ENCODE measurements at places on chromosomes 12 and 14.

DNA sequence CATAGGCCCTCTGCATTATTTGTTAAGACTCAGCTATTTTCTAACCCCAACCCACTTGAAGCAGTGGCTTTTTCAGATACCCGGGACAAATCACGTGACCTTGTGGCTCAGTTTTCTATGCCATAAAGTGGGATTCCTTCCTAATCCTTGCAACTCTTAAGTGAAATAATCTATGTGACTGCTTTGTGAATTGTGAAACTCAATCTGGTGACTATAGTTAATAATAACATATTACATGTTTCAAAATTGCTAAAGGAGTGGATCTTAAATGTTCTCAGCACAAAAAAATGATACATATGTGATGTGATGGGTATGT lies 17.3 kb downstream of the EML1 start:
- DNase-seq: no peak

DNA sequence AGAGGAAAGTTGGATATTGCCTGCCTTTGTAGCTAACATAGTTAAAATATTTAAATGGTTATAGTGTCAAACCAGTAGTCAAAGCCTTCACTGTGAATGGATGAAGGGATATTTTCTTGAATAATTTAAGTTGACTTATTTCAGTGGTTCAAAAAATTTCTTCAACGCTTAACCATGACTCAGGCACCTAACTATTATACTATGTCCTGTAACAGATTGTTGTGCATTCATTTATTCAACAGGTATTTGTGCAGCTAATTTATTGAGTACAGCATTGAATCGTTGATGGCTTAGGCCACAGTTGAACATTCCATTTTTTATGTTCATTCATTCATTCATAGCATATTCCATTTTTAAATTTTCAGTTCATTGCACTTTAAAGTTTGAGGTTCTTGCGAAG lies 9.2 kb downstream of the HIF1A start:
- DNase-seq: no peak

GRCh38 chr12:67073336-67073735 lies 195.8 kb upstream of the CAND1 start:
- DNase-seq: no peak

GRCh38 chr12:120798696-120799095 lies 73.1 kb downstream of the ACADS start:
- no peak for DNase-seq

DNA sequence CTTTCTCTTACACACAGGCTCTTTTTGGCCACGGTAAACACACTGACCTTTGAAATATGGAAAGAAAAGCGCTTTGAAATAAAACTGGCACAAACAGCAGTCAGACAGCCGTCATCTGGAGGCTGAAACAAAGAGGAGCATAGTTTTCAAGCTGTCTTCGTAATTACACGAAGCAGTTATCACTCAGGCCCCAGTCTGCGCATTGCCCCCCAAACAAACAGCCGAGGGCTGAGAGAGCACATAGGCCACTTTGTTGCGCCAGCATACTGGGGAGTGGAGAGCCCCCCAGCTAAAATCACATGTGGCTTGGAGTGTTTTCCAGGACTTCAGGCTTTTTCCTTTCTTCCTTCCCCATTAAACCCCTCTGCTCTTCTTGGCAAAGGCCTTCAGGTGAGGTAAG lies 142.9 kb upstream of the BTG1 start:
- DNase-seq: no peak

DNA sequence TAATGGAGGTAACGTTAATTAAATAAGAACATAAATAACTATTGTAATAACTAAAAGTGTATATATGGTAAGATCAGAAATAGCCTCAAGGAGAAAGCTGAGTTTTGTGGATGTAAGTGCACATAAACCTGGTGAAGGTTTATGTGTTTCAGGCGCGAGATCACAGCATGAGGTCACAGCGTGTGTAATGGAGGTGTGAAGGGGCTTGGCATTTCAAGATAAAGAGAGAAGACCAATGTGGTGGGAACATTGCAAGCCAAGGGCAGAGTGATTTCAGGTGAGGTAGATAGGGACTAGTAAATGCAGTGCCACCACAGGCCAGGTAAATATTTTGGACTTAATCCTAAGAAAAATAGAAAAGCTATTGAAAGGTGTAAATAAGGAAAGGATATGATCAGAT lies 21.7 kb upstream of the KICS2 start:
- DNase-seq: no peak

DNA sequence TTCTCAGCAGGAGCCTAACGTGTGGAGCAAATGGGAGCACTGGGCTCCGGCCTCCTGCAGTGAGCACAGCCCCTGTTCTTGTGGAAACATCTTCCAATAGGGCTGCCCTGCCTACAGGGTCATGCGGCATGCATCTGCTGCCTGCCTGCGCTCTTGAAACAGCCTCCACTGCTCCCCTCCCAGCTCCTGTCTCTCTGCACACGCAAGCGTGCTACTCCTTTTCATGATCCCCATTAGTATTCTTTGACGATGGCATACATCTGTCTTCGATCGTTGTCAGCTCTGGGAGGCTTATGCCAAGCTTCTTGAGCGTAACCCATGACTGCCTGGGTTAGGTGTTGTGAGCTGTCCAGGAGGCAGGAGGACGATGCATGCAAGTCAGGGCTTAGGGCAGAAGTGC lies 23.1 kb downstream of the NTF3 start:
- no peak for DNase-seq

- DNase-seq: no peak
Measured at GRCh38 chr14:89415159-89415558, 1.9 kb downstream of the FOXN3 start.

DNA sequence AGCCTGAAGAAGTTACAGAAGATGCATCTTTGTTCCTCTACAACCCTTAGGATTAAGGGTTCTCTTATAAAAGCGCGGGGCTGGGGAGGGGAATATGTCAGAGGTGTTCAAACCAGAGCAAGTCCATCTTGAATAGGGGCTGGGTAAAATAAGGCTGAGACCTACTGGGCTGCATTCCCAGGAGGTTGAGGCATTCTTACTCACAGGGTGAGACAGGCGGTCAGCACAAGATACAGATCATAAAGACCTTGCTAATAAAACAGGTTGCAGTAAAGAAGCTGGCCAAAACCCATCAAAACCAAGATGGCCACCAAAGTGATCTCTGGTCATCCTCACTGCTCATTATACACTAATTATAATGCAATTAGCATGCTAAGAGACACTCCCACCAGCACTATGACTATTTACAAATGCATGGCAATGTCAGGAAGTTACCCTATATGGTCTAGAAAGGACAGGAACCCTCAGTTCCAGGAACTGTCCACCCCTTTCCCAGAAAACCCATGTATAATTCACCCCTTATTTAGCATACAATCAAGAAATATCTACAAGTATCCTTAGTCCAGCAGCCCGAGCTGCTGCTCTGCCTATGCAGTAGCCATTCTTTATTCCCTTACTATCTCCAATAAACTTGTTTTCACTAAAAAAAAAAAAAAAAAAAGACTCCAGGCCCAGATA lies 108.1 kb upstream of the FOXN3 start:
- no peak for DNase-seq

DNA sequence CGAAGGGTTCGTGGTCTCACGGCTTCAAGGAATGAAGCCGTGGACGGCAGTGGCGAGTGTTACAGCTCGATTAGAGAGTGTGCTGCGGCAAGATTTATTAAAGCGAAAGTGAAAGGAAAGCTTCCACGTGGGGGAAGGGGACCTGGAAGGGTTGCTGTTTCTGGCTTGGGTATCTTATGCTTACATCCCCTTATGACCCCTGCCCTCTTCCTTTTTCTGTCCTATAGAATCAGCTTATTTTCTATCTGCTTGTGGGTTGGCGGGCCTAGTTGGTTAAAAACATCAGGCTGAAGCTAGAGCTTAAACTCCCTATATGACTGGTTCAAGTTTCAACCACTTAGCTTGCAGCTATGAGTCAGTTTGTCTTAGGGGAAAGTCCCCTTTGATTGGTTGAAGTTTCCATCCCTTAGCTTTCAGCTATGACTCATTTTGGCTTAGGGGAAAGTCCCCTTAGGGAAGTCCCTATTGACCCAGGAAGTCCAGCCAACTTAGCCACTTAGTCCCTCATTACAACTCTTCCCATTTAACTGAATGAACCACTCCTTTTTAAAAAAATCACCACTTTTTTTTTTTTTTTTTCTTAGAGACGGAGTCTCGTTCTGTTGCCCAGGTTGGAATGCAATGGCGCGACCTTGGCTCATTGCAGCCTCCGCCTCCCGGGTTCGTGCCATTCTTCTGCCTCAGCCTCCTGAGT lies 1494.7 kb upstream of the TMEM132C start:
- no peak for DNase-seq

DNA sequence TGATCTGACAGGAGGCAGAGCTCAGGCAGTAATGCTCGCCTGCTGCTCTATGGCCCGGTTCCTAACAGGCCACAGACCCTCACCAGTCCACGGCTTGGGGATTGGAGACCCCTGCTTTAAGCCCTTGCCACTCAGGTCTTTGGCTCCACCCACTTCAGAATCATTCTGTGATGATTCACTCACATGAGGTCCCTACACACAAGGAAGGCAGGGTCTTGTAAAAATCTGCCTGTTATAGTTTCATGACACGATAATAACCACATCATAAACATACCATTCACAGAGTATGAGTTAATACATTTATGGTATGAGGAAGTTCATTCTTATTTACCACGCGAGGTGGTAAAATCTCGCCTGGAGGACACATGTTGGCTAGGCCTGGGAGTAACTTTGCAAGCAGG lies 29.0 kb upstream of the MAX start:
- no peak for DNase-seq

DNA sequence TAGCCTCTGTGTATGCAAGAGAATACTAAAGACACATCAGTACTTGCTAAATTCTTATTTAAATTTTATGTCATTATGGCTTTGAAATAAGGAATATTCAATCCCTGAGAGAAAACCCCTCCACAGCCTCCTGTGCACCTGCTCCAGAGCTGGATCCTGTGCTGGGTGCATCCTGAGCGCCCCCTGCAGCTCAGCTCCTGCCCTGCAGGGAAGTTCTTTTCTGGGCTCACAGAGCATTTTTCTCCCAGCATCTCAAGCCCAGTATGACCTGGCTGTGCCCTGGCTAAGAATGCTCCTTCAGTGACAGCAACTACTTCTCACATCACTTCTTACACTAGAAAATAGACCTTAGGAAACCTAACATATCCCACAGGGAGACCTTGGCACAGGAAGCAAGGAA lies 1211.7 kb downstream of the TMEM121 start:
- no peak for DNase-seq

GRCh38 chr12:27024291-27024690 lies 1.9 kb downstream of the MED21 start:
- DNase-seq: no peak

GRCh38 chr12:8590842-8591545 lies 21.7 kb downstream of the AICDA start:
- DNase-seq: no peak

GRCh38 chr14:77026930-77027537 lies 1.5 kb downstream of the IRF2BPL start:
- peak; percentile 38 for DNase-seq

- DNase-seq: no peak
Measured at GRCh38 chr12:6936194-6936635, 7.4 kb upstream of the RNU7-1 start.

DNA sequence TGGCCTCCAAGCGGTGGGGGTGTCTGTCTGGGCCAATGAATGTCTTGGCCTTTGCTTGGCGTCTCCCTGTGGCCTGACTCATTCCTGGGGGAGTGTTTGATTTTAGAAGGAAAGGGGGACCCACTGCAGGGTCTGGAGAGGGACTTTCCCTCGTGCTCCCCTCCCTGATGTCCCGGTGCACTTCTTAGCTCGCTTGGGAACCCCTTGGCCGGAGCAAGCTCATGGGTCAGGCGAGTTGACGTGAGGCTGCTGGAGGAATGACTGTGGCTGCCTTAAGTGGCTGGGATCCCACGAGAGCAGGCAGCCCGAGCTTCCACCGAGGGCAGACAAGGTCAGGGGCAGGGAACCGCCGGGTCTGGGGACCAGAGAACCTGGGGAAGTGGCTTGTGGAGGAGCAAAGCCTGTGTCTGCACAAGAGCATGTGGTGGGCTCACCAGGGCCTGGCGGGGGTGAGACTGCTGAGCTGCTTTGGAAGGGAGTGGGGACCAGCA lies 218.4 kb upstream of the C14orf180 start:
- DNase-seq: no peak

- DNase-seq: no peak
Measured at GRCh38 chr12:75981247-75982168, 50.1 kb downstream of the PHLDA1 start.

DNA sequence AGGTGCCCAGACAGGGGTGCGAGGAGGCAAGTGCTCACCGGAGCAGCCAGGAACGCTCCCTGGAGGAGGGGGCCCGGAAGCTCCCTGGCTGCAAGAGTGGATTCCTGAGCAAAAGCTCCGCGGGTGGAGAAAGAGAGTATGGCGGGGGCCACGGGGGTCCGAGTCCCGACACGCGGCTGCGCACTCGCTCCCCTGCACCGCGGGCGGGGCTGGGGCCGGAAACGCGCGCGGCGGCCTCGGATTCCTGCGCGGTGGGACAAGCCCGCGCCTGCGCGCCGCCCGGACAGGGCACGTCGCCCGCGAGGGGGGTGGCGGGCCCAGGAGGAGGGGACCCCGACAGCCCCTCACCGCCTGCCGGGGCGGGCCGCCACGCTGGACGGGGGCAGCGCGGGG lies 27.8 kb upstream of the GPR132 start:
- no peak for DNase-seq

- DNase-seq: no peak
Measured at GRCh38 chr14:96069421-96069820, 30.3 kb downstream of the C14orf132 start.

DNA sequence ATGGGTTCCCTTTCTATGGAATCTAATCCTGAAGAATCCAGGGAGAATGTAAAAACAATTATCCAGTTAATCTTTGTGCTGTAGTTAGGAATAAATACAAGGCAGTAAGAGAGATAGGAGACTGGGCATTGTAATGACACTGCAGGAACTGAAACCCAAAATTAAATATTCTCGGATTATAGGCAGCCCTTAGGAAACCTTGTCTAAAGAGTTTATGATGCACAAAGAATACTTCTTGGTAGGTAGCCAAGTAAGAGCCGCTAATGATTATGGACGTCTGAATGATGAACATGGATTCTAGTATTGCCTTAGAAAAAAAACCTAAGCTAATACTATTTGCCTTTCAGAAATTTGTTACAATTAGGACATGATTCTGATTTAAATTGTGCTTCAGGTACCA lies 165.4 kb upstream of the LRIG3 start:
- DNase-seq: no peak

GRCh38 chr14:102344485-102344884 lies 18.2 kb downstream of the CINP start:
- no peak for DNase-seq

DNA sequence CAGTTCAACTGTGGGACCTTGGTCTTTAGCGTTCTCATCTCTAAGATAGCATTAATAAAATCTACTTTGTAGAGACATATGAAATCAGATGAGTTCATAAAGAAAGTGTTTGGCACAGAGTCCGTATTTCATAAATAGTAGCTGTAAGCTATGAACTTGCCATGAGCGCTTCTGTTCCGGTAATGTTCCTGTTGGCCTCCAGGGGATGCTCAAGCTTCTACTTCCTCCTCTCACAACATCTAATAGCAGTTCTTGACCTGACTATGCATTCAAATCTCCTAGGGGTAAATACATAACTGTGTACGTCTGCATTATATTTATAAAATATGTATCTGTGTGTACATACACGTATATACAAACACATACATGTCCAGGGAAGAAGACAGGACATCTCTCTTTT lies 288.2 kb upstream of the TMPO start:
- DNase-seq: no peak
